Renal pelvis (tissue), 12 donors: ENCODE measurements at places on chromosomes 2 and 18. TPM values are rescaled to one million over a fixed set of nuclear protein-coding genes. Genes with fewer than 3 reads are reported as not detected.

DNA sequence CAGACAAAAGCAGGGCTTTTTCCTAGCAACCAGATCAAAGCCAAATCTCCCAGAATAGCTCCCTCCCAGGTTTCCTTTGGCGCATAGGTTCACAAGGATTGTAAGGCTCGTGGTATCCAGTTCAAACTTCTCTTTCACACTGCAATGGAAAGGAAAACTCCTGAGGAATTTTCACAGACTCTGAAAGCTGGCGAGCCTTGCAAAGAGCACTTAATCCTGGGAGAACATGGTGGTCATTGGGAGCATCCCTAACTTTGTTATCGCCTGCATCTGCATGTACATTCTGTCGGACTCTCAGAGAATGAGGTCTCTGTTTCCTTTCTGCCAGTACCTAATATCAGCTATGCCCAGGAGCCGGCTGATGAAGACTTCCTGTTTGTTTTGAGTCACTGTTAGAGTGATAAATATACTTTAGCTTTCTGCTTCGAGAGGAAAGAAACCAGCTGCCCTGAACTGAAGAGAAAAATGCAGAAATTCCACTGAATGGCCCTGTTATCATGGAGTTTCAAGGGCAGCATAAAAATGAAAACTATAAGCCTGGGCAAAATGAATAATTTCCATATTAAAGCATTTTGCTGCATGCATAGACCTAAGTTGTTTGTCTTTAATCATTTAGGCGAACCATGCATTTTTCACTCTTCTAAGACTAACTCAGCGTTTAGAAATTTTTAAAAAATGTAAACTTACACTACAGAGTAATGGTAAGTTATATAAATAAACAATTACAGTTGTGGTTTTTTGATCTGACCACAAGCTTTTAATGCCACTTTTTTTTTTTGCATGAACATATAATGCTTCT lies 76.4 kb upstream of the ZEB2 start:
- no peak for DNase-seq

GRCh38 chr18:3709205-3709604 lies 259.2 kb downstream of the TGIF1 start:
- DNase-seq = no peak

- DNase-seq = peak; percentile 44
These were observed 24.6 kb downstream of the ALPK2 start for GRCh38 chr18:58604311-58604710.

Gene RAX
- polyA plus RNA-seq = not detected

Gene DLGAP1
- polyA plus RNA-seq = 5.0 TPM

Gene SMIM21
- polyA plus RNA-seq = 0.15 TPM
